ENCODE measurements at places on chromosomes 16 and 17.

GRCh38 chr16:59964232-59964924 is 1230.3 kb upstream of the GOT2 start:
- no peak for DNase-seq

DNA sequence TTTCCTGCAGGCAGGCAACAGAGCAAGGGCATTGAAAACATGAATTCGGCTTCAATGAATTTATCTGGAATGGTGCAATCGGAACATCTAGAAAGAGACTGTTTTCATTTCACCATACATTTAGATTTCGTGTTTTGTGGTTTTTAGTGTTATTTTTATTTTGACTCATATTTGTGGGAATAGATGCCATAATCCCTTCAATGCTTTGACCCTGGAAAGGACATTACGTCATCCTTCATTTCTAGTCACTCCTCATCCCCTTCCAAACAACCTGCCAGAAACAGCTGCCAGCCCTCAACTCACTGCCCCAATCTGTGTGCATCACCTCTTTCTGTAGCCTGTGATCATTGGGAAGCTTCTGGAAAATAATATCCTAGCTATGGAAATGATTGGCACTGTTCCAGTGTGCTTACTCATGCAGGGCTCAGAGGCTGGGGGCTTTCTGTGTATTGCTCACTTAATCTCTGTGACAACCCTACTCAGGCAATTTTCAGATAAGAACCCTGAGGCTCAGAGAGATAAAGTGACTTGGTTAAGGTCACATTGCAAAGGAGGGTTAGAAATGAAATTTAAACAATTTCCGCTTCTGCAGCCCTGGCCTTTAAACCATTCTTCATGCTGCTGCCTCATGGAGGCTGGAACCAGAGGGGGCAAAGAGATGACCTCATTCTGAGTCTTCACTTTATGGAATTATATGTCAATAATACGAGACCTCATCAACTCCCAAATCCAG is 9.5 kb upstream of the KSR1 start:
- no peak for DNase-seq

DNA sequence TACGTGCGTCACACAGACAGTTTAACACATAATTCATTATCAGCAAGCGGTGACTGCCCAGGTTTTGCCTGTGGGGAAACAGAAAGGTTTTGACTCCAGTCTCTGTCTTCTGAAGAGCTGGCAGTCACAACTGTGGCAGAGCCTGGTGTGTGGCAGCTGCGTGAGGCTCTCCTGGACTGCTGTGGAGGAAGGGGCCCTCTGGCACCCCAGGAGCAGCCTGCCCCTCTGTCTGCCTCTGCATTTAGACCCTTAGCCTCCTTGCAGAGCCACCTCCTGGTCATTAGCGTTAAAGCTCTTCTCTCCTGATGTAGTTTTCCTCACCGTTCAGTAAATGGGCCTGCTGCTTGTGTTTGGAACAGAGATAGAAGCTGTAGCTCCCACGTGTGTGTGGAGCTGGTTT is 10.9 kb downstream of the RAB40C start:
- no peak for DNase-seq

DNA sequence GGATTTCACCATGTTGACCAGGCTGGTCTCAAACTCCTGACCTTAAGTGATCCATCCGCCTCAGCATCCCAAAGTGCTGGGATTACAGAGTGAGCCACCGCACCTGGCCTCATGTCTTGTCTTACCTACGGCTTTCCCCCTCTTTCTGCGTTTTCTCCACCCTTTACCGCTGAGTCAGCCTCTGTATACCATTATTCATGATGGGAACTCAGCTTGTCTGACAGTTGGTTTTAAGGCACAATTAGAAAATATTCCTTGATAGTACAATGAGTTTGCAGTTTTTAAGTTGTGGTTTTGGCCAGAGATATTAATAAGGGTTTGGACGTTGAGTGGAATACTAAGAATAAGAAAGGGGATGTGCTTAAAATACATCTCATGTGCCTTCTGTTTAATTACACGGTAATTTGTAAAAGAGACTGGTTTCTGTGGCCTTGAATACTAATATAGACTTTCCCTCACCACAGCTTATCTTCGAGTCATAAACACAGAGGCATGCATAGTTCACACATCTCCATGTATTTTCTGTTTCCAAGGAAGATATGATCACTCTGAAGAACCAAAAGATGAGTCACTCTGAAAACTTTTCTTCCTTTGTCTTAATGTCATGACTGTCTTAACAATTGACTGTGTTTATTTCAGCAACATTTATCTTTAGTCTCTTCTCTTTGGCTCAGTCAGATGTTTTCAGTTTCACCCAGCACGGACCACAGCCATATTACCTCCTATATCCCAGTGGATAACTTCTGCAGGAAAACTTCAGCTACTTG is 54.4 kb downstream of the PITPNC1 start:
- no peak for DNase-seq

DNA sequence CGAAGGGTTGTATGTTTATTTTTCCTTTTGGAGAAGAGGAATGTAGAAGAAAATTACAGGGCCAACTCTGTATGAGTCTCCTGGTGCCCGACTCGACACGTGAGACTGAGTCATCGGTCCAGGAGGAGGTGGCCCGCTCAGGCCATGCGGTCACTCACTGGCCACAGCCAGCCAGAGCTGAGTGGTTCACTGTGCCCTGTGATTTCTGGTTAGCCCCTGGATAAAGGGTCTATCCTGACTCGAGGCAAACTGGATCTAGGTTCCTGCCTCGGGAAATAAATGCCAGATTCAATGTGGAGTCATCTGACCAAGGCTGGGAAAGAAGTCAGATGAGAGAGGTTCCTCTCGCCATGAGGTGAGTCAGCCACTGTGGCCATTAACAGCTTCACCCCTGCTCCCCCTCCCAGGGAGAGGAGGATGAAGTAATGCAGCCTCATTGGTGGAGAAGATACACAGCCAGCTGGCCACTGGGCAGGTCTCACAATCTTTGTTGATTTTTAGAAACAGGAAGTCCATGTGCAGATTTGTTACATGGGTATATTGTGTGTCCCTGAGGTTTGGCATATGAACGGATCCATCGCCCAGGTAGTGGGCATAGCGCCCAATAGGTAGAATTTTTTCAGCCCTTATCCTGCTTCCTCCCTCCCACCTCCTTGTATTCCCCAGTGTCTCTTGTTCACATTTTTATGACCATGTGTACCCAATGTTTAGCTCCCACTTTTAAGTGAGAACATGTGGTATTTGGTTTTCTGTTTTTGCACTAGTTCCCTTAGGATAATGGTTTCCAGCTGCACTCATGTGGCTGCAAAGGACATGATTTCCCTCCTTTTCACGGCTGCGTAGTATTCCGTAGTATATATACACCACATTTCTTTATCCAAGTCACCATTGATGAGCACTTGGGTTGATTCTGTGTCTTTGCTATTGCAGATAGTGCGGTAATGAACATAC is 21.7 kb upstream of the USP36 start:
- no peak for DNase-seq

- DNase-seq, result no peak
Measured at GRCh38 chr16:29837841-29838240, 17.6 kb downstream of the MVP start.

Measured in stimulated activated CD8-positive, alpha-beta memory T cell treated with anti-CD3 and anti-CD28 coated beads, Interleukin-2, amount 100 ng/mL, for 48 hours (primary cell).